ENCODE measurements at places on chromosomes 5 and 9.
A peak's percentile ranks its signal among the peaks of the same experiment; 100 is the strongest.

- no peak for DNase-seq
These were observed 200.1 kb upstream of the DAB2 start for GRCh38 chr5:39624890-39625289.

GRCh38 chr5:138702166-138703077 lies 50.8 kb upstream of the CTNNA1 start:
- no peak for DNase-seq

DNA sequence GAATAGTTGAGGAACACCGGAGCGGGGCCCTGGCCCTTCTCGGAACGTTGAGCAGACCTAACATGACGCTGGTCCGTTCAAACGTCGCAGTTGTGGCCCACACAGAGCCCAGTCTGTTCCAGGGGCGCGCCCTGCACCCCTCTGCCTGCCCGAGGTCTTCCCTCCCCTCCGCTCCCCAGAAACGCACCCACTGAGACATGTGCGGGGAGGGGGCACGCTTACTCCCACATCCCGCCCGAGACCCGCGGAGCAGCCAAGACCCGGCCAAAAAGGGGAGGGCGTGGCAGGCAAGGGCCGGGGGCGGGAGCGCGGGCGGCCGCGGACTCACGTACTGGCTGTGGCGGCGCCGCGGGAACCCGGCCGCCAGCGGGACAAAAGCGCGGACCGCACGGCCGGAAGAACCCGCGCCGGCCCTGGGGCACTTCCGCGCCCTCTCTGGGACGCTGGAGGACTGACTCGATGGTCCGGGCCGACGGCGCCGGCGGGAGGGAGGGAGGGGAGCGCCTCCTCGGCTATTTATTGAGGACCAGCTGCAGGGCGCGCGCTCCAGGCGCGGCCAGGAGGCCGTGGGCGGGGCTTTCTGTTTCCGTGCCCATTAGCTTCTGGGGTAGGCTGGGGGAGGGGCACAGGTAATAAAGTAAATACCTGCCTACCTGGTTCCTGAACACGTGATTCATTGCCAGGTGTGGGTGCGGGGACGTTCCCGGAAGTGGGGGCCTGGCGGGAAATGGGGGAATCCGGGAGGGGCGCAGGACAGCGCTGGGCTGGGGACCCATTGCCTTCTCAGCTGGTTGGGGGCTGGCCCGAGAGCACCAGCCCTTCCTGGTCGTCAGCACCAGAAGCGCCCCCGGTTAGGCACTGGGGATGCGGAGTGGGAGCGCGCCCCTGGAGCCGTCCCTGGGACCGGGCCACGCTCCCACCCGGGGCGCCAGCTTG lies at the start of gene ZFP62:
Gene ZFP62, minus strand, starts transcription at position 390 of the 936 bp plus-strand sequence. Its CDS starts 57 bp downstream, at position 333.
- DNase-seq: peak; percentile 93

GRCh38 chr5:113274836-113275414 lies 159.9 kb downstream of the TSSK1B start:
- DNase-seq: no peak

GRCh38 chr5:117252566-117252965 lies 677.9 kb upstream of the SEMA6A start:
- DNase-seq: no peak

DNA sequence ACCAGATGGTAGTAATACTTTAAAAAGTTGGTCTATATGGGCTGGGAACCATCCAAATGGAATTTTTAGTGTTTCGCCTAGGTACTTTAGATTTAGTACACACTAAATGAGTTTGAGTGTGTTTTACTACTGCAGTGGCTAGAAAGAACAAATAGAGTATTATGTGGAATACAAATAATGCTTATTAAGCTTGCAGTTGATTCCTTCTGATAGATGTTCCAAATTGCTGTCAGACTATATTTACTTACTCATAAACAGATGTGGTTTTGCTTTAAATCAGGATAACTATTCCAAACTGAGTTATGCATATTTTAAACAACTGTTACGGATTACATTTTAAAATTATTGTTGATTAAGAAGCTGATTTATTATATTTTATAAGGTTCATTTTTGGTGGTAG lies 103.3 kb downstream of the ZSWIM6 start:
- no peak for DNase-seq

DNA sequence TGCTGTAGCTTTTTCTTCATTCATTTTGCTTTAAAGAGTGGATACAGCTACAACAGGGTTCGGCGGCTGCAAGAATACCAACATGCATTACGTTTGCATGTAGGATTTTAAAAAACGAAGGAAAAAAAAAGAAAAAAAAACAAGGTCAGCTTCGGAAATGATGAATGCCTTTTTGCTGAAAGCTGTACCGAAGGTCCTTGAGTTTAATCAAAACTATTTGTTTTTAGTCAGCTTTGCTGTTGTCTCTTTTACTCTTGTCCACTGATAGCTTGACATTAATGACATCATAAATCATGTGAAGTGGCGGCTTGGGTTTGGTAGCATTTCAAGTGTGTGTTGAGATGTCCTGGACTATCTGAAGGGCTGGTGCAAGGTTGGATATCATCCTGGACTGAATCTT lies 779.1 kb downstream of the NR2F1-AS1 start:
- peak; percentile 57 for DNase-seq

Data from left kidney (tissue), 8 donors.